ENCODE measurements at places on chromosomes 1 and 21.

- no peak for DNase-seq
Measured at GRCh38 chr1:213868482-213868881, 119.3 kb upstream of the PROX1 start.

GRCh38 chr1:241485554-241485992, 34.0 kb downstream of the FH start:
- no peak for DNase-seq

- DNase-seq, result no peak
Measured at GRCh38 chr1:19735440-19736127, 64.1 kb downstream of the TMCO4 start.

- no peak for DNase-seq
Measured at GRCh38 chr21:45549626-45550463, 7.6 kb upstream of the SLC19A1 start.

- no peak for DNase-seq
Measured at GRCh38 chr1:211627259-211627658, 48.2 kb downstream of the NEK2 start.

DNA sequence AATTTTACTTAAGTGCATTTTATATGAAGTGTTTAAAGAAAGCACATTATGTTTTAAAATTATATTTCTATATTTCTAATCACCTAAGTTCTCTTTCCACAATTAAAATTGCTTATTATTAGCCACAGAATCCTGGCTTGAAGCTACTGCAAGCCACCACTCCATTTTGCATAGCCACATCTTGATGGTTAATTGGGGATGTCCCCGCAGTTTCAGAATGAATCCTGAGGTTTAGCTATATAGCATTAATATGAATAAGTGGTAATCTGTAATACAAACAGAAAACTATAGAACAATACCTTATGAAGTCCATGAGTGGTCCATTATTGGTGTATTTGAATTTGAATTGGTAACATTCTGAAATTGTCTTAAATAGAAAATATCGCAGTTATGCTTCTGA, 11.6 kb upstream of the GOLPH3L start:
- DNase-seq, result no peak

DNA sequence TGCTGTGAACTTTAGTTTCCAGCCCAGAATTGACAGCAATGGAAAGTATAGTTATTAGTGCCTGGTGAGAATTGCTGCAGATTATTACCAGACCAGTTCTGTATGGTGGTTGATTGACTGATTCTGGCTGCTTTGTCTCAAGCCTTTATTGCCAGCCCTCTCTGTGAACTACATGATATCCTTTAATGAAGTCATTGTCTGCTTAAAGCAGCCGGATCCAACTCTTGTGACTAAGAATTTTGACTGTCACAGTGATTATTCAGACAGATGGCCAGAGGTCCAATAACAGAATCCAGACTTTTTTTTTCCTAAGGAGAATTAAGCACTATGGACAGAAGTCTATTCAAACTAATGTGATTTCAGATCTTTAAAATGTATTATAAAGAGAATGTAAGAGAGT, 1548.6 kb upstream of the B3GALT2 start:
- DNase-seq, result no peak

- no peak for DNase-seq
Measured at GRCh38 chr1:61659061-61659460, 65.9 kb downstream of the TM2D1 start.

DNA sequence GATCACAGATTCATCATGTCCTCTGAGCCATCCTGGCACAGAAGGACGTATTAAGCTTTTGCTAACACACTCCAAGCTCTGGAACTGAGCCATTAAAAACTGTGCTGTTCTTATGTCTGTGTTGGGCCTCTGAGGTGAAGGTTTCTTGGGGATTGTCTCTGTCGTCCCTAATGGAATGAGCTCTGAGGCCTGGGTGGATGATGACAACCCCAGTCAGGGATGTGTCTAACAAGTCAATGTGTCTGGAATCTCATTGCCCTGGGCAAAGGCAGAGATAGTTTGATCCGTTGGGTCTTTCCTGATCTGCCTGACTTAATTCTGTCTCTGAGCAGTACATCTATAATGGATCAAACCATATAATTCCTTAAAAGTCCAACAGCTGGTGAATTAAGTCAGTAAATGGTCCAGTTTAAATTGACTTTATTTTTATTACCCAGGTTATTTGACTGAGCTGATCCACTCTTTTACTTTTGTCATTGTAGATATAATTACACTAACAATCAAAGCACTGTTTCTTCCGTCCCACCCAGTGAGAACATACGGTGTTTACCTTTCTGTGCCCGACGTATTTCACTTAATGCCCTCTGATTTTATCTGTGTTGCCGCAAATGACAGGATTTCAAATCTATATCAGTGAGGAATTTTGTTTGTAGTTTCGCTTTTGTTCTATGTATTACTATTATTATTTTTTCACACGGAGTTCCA, 38.8 kb upstream of the OR2B11 start:
- DNase-seq, result no peak

DNA sequence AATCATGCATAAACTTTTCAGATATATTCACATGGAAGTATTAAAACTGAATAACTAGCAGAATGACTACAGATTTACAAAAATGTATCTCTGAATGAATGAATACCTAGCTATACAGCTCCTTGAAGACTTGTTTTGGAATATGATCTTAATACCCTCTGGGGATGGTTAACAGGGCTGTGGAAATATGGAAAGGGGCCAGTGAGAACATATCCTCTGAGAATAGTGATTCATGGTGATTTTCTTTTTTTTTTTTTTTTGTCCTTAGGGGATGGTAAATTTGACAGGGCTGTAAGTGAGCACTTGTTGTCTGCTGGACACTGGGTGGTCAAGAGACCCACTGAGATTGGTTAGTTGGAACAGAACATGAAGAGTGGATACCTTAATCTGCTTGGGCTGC, 80.7 kb upstream of the HP1BP3 start:
- no peak for DNase-seq

GRCh38 chr1:163844459-163844858, 522.7 kb downstream of the NUF2 start:
- no peak for DNase-seq

DNA sequence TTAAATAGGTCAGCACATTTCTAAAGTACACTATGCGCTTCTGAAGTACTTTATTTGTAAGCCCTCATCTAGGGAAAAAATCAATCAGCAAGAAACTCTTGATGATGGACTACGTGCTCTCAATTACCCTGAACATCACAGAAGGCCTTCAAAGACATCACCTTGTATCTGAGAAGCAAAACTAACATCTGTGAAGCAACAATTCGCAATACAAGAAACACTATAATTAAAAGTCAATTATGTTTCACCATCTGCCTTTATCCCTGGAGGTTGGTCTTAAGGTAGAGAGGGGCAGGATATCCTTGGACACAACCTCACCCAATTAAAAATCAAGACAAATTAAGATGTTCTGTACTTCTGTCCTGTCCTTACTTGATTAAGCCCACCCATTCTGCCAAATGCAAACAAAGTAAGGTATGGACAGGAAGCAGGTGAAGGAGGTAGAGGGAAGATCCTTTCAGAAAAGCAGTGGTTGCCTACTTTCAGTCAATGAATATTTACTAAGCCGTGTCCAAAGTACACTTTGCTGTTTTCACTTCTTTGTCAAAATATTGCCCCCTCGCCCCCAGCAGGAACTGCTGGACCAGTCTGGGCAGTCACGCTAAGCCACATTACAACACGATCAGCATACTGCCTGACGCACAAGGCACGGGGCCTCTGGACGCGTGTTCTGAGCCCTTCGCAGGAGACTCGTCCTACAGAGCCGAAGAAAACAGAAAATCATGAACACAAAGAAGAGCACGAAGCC, 887 bp downstream of the SLC19A2 start:
- DNase-seq, result peak; percentile 6

- DNase-seq, result no peak
Measured at GRCh38 chr1:1123581-1124507, 8.0 kb upstream of the C1orf159 start.

GRCh38 chr1:118788463-118788862, 199.7 kb downstream of the TBX15 start:
- no peak for DNase-seq

- peak; percentile 53 for DNase-seq
Measured at GRCh38 chr1:147515045-147515869, 26.0 kb upstream of the BCL9 start.

DNA sequence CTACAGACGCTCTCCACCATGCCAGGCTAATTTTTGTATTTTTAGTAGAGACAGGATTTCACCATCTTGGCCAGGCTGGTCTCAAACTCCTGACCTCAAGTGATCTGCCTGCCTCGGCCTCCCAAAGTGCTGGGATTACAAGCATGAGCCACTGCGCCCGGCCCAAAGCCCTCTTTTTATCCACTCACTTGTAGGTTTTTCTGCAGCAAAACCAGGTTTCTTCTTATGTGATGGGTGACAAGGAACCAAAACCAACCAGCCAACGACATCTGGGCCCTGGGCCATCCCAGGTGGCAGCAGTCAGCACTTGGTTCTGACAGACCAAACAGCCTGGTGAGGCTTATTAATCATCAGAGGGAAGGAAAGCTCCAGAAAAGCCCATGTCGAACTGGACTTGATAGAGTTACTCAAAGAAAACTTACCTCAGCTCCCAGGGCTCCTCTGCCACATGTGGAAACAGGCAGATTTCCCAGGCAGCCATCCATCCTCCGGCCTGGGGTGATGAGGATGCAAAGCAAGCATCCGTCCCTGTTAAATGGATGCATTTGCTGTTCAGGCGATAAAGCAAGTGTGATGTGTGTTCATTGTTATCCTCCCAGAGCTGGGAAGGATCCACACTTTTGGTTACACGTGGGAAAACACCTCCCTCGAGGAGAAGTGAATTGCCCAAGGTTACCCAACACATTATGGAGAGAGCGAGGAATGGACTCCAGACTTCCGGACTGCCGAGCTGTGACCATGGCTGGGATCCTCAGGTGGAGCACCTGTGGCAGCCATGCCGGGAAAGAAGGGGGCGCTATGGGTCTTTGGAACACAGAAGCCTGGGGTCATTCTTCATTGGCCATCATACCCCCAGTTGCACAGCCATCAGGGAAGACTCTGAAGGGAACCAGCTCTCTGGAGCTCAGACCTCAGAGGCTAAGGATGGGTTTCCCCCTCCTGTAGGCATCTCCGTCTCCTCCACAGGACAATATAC, 118.8 kb downstream of the HUNK start:
- DNase-seq, result no peak

GRCh38 chr1:182658055-182658454, 26.3 kb downstream of the RGS8 start:
- DNase-seq, result no peak

- DNase-seq, result no peak
Measured at GRCh38 chr1:100891380-100891779, 3.3 kb downstream of the EXTL2 start.

DNA sequence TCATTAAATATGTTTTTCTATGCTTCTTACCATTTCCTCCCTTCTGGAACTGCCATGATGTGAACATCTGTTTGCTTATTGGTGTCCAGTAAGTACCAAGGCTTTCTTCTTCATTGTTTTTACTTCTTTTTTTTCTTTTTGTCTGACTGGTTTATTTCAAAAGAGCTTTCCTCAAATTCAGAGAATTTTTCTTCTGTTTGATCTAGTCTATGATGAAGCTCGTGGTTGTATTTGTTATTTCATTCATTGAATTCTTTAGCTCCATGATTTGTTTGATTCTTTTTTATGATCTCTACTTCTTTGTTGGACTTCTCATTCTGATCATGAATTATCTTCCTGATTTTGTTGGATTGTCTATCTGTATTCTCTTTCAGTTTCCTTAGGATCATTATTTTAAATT, 49.5 kb upstream of the PKN2 start:
- DNase-seq, result no peak

- no peak for DNase-seq
Measured at GRCh38 chr1:87156124-87156523, 172.6 kb upstream of the LMO4 start.

- no peak for DNase-seq
Measured at GRCh38 chr1:40592107-40592803, 60.8 kb downstream of the ZNF684 start.

GRCh38 chr1:90135286-90135685, 140.4 kb downstream of the ZNF326 start:
- DNase-seq, result no peak

GRCh38 chr1:47688461-47689296, 250.8 kb downstream of the FOXD2 start:
- no peak for DNase-seq

- no peak for DNase-seq
Measured at GRCh38 chr1:220356981-220357850, 85.0 kb upstream of the RAB3GAP2 start.

DNA sequence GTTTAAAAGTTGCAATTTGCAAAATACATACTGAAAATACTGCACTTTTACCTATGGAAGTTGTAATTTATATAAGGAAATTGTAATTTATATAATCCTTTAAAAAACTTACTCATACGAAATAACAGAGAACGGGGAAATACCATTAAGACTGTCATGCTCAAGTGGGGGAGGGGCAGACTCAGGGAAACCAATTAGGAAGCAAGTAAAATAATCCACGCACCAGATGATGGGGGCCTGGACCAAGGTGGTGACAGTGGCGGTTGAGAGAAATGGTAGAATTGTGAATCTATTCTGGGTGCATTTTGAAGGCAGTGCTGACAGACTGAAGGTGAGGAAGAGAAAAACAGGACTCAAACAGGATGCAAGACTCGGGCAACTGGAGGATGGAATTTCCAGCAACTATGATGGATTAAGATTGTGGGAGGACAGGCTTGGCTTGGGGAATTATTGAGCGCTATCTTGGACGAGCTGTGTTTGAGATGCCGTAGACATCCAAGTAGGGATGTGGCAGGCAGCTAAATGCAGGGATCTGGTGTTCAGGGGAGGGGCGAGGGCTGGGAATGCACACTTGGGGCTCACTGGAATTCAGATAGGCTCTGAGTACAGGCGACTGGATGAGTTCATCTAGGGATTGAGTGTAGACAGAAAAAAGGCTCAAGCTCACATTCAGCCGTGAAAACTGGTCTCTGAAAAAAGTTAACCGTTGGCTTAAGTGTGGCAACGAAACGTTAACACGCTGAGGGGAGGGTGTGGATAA, 977 bp downstream of the LCA5L start:
- no peak for DNase-seq

DNA sequence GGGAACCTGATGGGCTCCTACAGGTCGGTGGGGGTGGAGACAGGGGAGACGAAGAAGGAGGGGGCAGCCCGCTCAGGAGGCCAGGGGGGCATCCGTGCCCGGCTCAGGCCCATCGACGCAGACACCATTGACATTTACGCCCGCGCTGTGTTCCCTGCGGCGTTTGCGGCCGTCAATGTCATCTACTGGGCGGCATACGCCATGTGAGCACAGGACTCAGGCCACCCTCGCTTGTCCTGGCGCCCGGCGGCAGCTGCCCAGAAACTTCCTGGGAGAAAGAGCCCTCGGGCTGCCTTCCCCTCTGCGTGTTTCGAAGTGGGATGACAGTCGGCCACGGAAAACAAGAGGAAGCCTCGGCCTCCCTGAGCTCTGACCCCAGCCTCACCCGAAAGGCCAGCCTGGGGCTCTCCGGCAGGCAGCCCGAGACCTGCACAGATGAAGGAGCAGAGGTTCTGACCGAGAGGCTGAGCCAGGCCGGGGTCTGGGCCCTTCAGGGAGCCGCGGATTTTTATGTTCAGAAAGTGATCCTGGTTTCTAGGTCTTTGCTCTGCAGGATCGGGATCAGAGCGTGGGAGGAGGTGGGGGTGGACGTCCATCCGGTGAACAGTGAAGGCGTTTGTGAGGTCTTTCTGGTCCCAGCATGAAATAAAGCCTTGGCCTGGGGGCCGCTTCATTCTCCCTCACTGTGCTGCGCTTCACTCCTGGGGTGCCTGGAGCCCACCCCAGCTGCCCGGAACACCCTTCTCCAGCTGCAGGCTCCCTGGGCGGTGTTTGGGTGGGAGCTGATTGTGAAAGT, 11.1 kb downstream of the GABRD start:
- DNase-seq, result no peak

- DNase-seq, result no peak
Measured at GRCh38 chr1:232765542-232765941, 39.7 kb upstream of the MAP10 start.

GRCh38 chr1:240091614-240092300, at the start of gene FMN2:
FMN2 (plus strand) TSS chr1:240091883; CDS start chr1:240092110, 227 bp downstream.
- no peak for DNase-seq

Data from T-cell (primary cell).